ENCODE measurements at places on chromosomes 7 and 10.

- no peak for DNase-seq
Observed at GRCh38 chr10:3806603-3807002, 21.6 kb upstream of the KLF6 start.

DNA sequence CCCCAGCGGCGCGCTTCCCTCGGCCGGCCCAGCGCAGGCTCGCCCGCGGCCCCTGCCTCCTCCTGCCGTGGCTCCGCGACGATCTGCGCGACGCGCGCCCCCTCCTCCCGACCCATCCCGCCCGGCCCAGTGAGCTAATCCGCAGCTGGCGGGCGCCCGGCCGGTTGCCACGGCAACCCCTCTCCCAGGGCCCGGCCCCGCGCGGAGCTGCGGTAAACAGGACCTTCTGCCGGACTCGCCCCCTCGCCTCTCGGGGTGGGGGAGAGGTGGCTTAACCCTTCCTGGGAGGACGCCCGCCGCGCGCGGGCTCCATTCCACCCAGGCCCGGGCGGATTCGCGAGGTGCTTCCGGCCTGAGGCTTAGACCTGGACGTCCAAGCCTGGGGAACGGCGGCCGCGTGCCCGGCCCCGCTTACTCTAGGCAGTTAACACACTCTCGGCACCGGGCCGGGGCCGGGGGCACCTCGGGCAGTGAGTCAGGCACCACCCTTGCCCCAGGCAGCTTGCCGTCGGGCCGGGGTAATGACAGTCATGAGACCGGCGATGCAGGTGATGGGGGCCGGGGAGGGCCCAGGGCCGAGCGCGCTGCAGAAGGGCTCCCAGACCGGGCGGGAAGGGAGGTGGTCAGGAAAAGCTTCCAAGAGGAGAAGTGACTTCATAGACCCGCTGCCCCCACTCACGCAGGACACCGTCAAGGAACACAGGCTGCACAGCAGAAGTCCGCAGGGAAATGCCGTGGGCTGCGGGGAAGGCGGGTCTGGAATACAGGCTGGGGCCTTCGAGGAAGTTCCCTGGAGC lies at the start of gene DENND2A:
TSS of gene DENND2A (minus strand) at position 87 of the 797 bp plus-strand sequence. CDS start 38,416 bp downstream, outside the sequence.
- peak; percentile 26 for DNase-seq

GRCh38 chr10:90161-90560 lies 41.1 kb upstream of the TUBB8 start:
- DNase-seq = no peak

DNA sequence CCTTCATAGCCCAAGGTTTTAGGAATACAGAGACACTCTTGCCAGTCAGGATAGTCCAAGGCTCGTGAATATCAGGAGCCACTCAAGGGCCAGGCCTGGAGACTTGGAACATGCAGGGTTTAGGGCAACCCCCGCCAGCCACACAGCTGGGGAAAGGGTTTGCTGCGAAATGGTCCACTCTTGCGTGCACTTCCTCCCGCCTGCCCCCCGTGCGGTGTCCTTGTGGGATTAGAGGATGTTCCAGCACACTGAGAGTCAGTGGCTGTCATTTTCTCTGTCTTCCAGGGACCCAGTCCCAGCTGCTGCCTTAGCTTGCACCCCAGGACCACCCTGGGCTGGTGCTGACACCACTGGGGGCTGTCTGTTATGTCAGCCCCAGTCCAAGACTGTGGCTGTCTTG lies 38.5 kb downstream of the POR start:
- no peak for DNase-seq

GRCh38 chr10:2980116-2980515 lies 87.2 kb upstream of the PFKP start:
- DNase-seq = no peak

Data from stimulated activated CD4-positive, alpha-beta T cell treated with anti-CD3 and anti-CD28 coated beads, Interleukin-15, amount 100 ng/mL, for 24 hours (primary cell).